Thoracic aorta endothelial cell (primary cell): ENCODE measurements at places on chromosomes 1 and 21. TPM values are rescaled to one million over a fixed set of nuclear protein-coding genes. Genes with fewer than 3 reads are reported as not detected.

Gene CYP4B1
- total RNA-seq = not detected in 2 replicates

Gene CCDC185
- total RNA-seq = not detected in 2 replicates

Gene NEK2
- 28.3 and 46.2 TPM in 2 replicates for total RNA-seq

Gene ARHGEF10L
- 2.5 and 7.0 TPM in 2 replicates for total RNA-seq

Gene ABCG1
- total RNA-seq = 17.7 and 19.0 TPM in 2 replicates

Gene CYP4Z1
- total RNA-seq = not detected in 2 replicates

Gene G0S2
- total RNA-seq = 0.72 and 4.7 TPM in 2 replicates

Gene SLC45A1
- total RNA-seq = 0.40 and 0.57 TPM in 2 replicates
